ENCODE measurements at places on chromosomes 11 and 22. TPM values are rescaled to one million over a fixed set of nuclear protein-coding genes. Genes with fewer than 3 reads are reported as not detected.

The GSTT2B gene
- 16.5 TPM for total RNA-seq

The KCNJ11 gene
- 7.6 TPM for total RNA-seq

DNA sequence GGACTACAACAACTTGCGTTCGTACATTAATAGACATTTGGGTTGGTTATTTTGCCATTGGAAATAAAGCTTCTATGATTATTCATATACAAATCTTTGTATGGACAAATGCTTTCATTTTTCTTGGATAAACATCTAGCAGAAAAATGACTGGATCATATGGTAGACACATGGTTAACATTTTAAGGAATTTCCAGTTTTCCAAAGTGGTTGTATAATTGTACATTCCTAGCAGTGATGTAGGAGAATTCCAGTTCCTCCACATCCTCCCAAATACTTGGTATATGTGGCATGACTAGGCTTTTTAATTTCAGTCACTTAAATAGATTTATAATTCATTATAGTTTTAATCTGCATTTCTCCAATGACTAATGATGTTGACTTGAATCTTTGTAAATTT lies 246.2 kb upstream of the NCAM1 start:
- no peak for DNase-seq
- no peaks in the 10 kb centered on the region for H3K27me3 ChIP-seq
- no peaks in the 10 kb centered on the region for H3K4me1 ChIP-seq
- H3K4me3 ChIP-seq, result no peak overlapping the region
- H3K27ac ChIP-seq, result no peak overlapping the region

DNA sequence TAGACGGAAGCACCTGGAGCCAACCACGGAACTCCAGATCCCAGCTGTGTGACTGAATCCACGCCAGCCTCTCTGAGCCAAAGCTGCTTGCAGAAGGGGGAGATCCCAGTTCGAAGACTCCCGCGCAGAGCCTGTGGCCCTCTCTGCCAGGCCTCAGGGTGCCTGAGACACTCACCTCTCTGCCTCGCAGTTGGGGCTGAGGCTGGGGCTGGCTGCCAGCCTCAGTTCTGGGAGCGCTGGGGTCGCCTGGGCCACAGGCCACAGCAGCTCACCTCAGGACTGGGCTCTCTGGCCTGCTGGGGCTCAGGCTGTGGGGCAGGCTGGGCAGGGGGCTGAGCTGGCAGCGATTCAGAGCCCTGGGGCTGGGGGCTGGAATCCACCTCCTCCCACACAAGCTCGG lies 8.2 kb upstream of the IGF2 start:
- no peak overlapping the region for H3K4me3 ChIP-seq
- no peak overlapping the region for H3K27ac ChIP-seq
- no peak for DNase-seq
- H3K4me1 ChIP-seq, result peaks cover 17% of the 10 kb centered on the region
- no peaks in the 10 kb centered on the region for H3K36me3 ChIP-seq

The GLB1L3 gene
- total RNA-seq, result 1.3 TPM

The KREMEN1 gene
- 6.6 TPM for total RNA-seq

The GDPD4 gene
- not detected for total RNA-seq

GRCh38 chr22:35615156-35615555 lies 2.0 kb downstream of the MB start:
- H3K4me1 ChIP-seq, result no peaks in the 10 kb centered on the region
- no peaks in the 10 kb centered on the region for H3K36me3 ChIP-seq
- no peak for DNase-seq
- H3K4me3 ChIP-seq, result no peak overlapping the region
- no peak overlapping the region for H3K27ac ChIP-seq
- H3K27me3 ChIP-seq, result no peaks in the 10 kb centered on the region

DNA sequence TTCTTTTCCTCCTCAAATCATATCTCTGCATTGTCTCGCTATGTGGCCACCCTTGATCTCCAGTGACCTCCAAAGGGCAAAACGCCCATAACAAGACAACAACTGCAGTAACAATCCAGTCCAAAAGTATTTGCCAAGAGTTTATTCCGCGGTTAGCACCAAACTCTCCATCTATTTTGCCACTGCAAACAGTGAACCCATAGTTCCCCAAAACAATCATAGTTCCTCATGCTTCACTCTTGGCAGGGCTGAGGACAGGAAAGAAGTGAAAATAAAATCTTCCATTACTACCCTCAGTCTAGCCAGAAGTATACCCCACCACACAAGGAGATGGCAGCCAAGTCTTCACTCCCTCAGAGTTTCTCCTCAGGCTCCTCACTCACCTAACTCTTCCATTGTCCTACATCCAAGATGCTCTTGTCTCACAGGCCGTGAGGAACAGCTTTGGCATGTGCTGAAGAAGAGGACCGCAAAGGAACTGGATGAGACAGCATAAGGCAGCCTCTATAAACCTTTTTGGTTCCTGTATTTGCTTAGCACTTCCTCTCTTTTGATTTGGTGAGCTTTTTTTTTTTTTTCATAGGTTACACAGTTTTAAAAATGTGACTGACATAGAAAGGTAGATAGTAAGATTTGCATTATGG lies at the start of gene LPXN:
Gene LPXN (minus strand): TSS at position 480 of the 644 bp plus-strand sequence. CDS start 84 bp downstream, at position 396.
- no peak within 1 kb of the TSS for H3K4me3 ChIP-seq
- H3K27me3 ChIP-seq, result no peaks in the 10 kb centered on the region
- no peaks in the 10 kb centered on the region for H3K36me3 ChIP-seq
- peaks cover 43% of the 10 kb centered on the region for H3K4me1 ChIP-seq

The CRYBB3 gene
- total RNA-seq, result not detected

DNA sequence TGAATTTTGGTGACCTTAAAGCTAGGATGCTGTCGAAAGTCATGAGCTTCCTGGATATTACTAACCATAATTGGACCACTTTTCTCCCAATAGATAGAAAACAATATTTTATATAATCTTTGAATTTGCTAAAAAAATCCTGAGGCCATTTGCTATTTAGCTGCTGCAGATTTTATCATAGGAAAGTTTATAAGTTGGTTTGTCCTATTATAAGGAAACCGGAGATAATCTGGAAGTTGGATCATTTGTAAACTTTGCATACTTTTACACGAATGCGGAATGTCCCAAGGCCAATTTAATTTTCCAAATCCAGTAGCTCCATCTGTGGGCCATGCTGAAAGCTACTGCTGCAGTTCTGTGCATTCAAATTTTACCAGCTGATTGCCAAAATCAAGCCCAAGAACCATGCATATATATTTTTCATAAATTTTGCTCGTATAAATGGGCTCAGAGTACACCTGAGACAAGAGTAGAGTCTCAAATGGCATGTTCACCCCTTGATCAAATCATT lies 378.3 kb downstream of the FAM181B start:
- no peak for DNase-seq
- no peak overlapping the region for H3K27ac ChIP-seq
- no peaks in the 10 kb centered on the region for H3K4me1 ChIP-seq
- H3K27me3 ChIP-seq, result no peaks in the 10 kb centered on the region
- H3K36me3 ChIP-seq, result no peaks in the 10 kb centered on the region

The OR4D11 gene
- not detected for total RNA-seq

The DEFB131B gene
- total RNA-seq, result not detected

DNA sequence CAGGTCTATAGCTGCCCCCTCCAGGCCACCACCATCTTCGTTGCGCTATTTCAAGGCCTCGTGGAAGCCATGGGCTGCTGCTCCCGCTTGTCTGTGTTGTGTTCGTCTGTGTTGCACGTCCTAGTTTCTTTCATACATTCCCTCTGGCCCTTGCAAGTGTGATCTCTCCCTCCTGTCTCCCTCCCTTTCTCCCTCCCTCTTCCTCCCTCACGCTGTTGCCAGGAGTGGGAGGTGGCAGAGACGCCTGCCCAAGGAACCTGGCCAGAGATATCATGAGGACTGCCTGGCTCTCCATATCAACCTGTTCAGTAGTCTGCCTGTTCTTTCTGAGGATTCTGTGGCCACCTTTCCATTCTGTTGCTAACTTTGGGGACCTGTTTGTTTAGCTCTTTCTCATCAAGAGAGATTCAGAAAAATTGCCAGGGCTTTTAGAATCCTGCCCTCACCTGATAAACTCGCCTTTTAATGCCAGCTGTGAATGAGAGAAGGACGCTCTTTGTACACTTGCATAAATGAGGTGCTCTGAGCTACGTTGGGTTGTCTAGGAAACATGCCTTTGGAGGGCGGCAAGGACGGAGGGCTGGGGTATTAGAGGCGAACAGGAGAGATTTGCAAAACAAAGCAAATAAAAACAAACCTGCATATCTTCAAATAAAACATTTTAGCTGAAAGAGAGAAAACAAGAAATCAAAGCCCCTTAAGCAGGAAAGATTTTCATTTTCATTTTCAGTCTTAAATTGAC lies 185.2 kb downstream of the TBC1D22A start:
- H3K36me3 ChIP-seq, result no peaks in the 10 kb centered on the region
- H3K27ac ChIP-seq, result no peak overlapping the region
- no peak overlapping the region for H3K4me3 ChIP-seq
- H3K27me3 ChIP-seq, result no peaks in the 10 kb centered on the region
- no peaks in the 10 kb centered on the region for H3K4me1 ChIP-seq

DNA sequence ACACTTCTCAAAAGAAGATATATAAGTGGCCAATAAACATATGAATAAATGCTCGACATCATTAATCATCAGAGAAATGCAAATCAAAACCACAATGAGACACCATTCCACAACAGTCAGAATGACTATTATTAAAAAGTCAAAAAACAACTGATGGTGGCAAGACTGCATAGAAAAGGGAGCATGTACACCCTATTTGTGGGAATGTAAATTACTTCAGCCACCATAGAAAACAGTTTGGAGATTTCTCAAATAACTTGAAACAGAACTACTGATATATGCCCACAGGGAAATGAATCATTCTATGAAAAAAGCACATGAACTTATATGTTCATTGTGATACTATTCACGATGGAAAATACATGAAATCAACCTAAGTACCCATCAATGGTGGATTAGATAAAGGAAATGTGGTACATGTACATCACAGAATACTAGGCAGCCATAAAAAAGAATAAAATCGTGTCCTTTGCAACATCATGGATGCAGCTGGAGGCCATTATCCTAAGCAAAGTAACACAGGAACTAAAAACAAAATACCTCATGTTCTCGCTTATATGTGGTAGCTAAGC lies 42.4 kb downstream of the GLYATL2 start:
- H3K36me3 ChIP-seq, result no peaks in the 10 kb centered on the region
- no peak overlapping the region for H3K27ac ChIP-seq
- no peaks in the 10 kb centered on the region for H3K4me1 ChIP-seq
- DNase-seq, result no peak
- H3K4me3 ChIP-seq, result no peak overlapping the region

- peak overlapping the region; percentile 98 for H3K27ac ChIP-seq
- H3K36me3 ChIP-seq, result no peaks in the 10 kb centered on the region
- H3K4me3 ChIP-seq, result peak overlapping the region; percentile 5
- peak; percentile 63 for DNase-seq
- peaks cover 43% of the 10 kb centered on the region for H3K4me1 ChIP-seq
- no peaks in the 10 kb centered on the region for H3K27me3 ChIP-seq
Observed at GRCh38 chr11:64268893-64269539, 15.4 kb downstream of the BAD start.

DNA sequence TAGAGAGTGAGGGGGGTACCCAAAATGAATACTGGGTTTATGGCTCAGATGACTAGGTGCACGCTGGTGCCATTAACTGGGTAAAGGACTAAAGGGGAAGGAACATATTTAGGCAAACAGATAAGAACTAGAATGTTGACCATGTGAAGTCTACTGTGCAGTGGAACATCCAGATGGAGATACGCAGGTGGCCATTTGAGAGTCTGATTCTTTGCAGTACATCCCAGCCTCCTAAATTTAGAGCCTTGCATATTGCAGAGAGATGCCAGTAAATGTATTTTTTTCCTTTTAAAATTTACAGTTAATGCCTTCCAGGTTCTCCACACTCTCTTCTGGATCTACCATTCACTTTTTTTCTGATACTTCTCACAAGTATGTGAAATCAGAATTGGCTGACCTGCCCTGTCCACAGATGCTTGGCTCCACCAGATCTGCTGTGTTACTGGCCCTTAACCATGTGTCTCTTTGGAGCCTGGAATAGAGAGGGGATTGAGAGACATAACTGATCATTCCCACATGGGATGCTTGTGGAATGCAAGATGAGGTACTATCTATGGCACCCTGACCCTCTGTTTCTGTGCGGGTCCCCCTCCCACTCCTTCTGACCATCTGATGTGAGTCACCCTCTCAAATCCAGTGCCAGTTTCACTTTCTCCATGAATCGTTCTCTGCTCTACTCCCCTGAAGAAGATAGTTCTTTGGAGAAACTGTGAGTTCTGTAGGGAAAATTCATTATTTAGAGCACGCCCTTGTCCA lies 77.0 kb upstream of the NCAM1 start:
- H3K27me3 ChIP-seq, result no peaks in the 10 kb centered on the region
- no peak for DNase-seq
- peaks cover 8% of the 10 kb centered on the region for H3K4me1 ChIP-seq
- no peaks in the 10 kb centered on the region for H3K36me3 ChIP-seq

DNA sequence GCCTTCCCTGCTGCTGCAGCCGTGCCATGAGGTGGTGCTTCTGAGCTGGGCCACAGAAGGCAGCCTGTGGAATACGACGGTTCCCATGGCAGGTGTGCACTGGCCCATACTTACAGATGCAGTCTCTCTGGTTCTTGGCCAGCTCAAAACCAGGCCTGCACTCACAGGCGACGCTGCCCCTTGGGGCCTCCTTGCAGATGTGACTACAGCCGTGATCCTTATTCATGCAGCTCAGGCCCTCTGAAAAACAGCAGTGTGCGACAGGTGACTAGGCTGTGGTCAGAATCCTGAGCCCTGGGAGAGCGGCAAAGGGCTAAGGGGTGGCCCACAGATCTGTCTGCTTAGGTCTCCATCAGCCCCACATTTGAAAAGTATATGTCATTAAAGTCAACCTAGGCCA lies 22.1 kb downstream of the SCUBE2 start:
- H3K27me3 ChIP-seq, result no peaks in the 10 kb centered on the region
- no peak overlapping the region for H3K27ac ChIP-seq
- H3K4me3 ChIP-seq, result no peak overlapping the region

The MMP10 gene
- total RNA-seq, result not detected

The TOP3B gene
- 19.2 TPM for total RNA-seq

DNA sequence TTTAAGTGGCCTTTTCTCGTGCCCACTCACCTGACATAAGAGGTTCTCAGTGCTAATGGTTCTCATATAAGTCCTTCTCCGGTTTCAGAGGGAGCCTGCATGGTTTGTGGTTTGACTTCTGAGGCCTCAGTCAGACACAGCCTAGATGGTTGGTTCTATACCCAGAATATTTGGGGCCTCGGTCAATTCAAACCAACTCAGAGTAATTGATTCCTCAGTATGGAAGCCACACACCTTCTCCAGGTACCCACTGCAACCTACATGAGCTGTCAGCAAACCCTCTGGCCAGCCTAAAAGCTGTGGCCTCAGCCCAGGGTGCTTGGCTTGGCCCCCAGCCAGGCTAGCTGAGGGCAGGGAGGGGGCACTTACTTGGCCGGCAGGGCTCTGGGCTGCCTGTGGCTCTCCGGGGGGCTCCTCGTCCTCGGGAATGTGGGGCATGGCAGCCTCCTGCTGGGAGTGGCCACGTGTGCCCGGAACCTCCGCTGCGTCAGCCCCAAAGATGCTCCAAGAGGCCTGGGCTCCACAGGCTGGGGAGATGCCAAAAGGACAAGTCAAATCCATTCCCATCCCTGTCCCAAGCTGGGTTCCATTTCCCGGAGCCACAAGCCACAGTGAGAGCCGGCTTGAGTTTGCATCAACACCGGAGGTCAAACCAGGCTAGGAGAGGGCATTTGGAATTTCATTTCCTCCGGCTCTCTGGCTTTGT lies 41.7 kb downstream of the IRAG1 start:
- no peaks in the 10 kb centered on the region for H3K36me3 ChIP-seq
- no peak overlapping the region for H3K27ac ChIP-seq
- no peak for DNase-seq
- H3K4me3 ChIP-seq, result no peak overlapping the region
- H3K4me1 ChIP-seq, result no peaks in the 10 kb centered on the region
- H3K27me3 ChIP-seq, result no peaks in the 10 kb centered on the region
